Activated T-helper 1 cell treated with anti-CD3 and anti-CD28 coated beads, Interleukin-2, amount 50 U/mL, for 16 hours (primary cell): ENCODE measurements at places on chromosomes 6 and 20.

GRCh38 chr6:159311618-159312017, 142.4 kb downstream of the FNDC1 start:
- no peak for DNase-seq

DNA sequence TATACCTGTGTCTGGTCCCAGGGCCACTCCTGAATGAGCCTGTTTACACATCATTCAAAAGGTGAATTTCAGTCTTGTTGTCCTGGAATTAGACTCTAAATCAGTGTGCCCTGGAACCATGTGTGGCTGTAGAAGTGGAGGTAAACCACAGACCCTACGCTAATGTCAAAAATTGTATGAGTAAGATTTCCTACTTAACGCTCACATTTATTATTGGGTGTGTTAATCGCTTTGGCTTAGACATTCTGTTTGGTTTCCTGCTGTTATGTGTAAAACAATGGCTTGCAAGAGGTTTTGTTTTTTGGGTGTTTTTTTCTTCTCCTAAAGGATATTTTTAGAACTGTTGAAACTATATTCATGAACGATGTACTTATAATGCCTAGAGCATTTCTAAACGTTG, 19.3 kb downstream of the PLCB1 start:
- no peak for DNase-seq

GRCh38 chr20:58021481-58021880, 207.0 kb downstream of the ANKRD60 start:
- DNase-seq: no peak

GRCh38 chr6:20400456-20401204, 1.0 kb upstream of the E2F3 start:
- peak; percentile 15 for DNase-seq

DNA sequence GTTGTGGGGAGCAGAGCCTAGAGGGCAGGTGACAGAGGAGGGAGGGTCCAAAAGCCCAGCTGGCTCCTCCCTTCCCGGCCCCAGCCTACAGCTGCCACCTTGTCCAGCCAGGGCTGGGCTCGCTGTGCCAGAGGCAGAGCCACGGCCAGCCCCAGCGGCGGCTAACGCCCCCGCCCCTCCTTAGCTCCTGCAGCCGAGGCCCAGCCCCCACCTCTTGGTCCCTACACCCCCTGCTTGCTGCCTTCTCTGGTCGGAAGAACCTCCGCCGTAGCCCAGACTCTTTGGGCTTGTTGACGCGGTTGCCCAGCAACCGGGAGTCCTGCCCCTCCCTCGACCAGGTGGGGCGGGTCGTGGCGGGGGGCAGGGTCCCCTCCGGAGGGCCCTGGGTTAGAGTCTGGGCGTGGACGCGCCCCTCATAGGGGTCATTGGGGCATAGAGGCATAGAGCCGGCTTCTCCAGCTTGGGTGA, 521 bp upstream of the LKAAEAR1 start:
- DNase-seq: no peak

GRCh38 chr6:10320291-10320690, 94.6 kb downstream of the TFAP2A start:
- no peak for DNase-seq

DNA sequence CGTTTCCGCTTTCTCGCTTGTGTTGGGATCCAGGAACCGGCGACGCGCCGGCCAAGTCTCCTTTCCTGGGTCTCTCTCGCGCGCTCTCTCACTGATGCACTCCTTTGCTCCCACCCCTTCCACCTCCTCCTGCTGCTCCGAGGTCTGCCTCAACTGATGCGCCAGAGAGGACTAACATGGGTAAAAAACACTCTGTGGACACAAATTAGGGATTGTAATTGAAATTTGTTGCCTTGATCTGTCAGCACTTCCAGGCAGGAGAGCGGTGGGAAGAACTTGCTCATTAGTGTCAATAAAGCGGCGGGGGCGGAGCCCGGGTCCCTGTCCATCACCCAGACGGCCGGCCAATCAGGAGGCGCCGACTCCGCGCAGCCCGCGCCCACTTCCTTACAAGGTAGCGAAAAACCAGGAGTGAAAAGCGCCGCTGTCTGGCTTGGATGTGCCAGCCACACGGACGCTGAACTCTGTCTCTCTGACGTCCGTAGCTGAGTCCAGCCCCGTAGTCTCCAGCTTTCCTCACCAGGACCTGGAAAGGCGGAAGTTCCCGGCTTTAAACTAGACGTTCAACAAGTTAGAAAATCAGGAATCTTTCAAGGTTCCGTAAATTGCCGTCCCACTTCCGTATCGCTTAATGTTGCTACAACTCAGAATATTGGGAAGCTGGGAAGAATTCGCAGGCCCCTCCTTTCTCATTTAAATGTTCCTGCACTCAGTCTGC, at the start of gene TBX18:
Gene TBX18 (minus strand): TSS at position 267 of the 718 bp plus-strand sequence. CDS start 417 bp downstream, outside the sequence.
- no peak for DNase-seq

DNA sequence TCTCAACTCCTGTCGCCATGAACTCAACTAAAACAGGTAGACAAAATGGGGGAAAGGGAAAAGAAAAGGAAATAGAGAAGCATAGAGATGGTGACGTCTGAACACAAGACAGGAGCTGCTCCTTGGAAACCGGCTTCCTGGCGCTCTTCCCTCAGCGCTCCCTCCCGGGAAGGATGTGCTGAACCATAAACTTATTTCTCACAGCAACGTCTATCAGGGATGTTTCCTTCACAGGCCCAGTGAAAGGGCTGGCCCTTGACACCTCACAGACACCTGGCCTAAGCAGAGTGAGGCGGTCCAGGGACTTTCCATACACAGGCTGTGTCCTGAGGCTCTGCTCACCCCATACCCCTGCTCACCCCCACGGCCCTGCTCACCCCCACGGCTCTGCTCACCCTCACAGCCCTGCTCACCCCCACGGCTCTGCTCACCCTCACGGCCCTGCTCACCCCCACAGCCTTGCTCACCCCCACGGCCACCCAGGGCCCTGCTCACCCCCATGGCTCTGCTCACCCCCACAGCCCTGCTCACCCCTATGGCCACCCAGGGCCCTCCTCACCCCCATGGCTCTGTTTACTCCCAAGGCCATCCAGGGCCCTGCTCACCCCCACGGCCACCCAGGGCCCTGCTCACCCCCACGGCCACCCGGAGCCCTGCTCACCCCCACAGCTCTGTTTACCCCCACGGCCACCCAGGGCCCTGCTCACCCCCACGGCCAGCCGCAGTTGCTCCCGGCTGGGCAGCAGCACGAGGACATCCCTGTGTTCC, 653 bp downstream of the FRMD1 start:
- DNase-seq: no peak

GRCh38 chr20:36305602-36306551, at the start of gene DLGAP4:
Gene DLGAP4 (plus strand): TSS chr20:36306339. CDS start chr20:36431718, 125,379 bp downstream.
- DNase-seq: no peak

DNA sequence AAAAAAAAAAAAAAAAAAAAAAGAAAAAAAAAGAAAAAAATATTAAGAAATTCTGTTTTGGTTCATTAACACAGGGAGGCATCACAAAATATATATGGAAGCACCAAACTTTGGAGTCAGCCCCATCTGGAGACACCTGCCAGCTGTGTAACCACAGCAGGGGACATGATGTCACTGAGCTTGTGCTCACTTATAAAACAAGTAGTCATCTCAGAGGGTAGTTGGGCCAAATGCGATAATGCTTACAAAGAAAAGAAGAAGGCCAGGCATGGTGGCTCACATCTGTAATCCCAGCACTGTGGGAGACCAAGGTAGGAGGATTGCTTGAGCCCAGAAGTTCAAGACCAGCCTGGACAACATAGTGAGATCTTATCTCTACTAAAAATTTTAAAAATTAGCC, 1.1 kb upstream of the BNIP5 start:
- no peak for DNase-seq

DNA sequence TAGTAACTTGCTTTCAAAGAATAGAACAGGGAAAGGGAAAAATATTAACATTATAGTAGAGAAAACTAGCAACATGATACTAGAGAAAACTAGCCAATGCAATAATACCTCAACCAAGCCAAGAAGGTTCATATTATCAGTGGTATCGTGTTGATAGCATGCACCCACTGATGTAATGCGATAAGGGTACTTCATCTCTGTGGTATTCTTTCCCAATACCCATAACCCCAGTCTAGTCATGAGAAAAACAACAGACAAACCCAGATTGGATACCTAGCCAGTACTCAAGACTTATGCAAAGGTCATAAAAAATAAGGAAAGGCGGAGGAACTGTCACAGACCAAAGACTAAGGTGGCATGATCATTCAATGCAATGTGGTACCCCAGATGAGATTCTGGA, 21.0 kb downstream of the BLOC1S5 start:
- DNase-seq: no peak

DNA sequence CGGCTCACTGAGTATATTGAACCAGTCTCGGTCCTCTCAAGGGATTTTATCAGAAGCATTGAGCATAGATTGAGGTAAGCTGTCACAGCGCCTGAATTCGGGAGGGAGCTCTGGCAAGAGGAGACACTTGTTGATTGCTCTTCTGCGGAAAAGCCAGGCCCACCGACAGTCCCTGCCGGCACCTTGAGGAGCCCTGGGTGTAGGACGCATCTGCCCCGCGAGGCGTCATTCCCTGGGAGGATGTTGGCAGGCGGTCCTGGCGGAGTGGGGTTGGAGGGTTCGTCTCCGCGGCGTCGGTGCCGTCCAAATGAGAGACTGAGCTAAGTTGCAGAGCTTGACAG, 843 bp downstream of the FBXO9 start:
- no peak for DNase-seq

DNA sequence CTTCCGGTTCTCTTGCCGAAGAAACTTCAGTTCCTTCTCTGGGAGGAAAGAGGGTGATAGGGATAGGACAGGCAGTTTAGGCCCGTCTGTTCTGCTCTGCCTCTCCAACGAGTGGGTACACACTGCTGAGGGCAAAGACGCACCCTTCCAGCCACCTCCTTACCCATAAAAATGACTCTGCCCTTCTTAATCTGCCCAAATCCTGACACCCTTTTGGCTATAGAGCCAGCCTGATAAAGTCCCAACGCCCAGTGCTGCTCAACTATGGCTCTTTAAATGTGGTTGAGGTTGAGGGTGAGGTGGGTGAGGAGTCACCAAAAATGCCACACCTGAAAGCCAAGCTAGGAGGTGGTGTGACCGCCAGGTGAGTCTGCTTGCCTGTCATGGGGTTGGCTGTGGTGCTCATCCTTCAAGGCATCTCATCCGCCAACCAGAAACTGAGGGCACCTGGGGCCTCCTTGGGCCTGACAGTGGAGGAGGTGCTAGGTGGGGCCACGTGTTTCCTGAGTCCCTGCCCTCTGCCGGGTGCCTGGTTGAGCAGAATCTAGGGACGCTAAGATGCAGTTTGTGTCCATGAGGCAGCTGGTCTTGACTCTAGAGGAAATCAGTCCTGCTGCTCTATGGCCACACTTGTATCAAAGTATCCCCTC, 16.3 kb downstream of the CCDC167 start:
- no peak for DNase-seq

DNA sequence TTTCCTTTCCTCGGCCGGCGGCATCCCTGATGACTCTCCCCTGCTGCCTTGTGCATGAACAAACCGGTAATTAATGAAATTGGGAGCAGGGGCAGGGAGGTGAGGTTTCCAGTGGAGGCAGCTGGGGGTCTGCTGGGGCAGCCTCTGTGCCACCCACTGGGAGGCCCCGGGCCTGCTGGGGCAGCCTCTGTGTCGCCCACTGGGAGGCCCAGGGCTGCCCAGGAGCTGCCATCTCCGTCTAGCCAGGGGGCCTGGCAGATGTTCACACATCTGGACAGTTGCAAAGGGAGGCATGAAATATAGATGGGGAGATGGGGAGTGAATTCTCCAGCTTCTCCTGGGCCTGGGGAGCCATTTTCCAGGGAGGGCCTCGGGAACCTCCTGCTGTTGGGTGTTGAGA, 33.8 kb downstream of the TOX2 start:
- DNase-seq: no peak

GRCh38 chr6:44642349-44642748, 254.8 kb downstream of the CDC5L start:
- DNase-seq: no peak

GRCh38 chr20:3011752-3012151, 31.7 kb upstream of the GNRH2 start:
- no peak for DNase-seq

GRCh38 chr6:12343440-12344162, 53.4 kb downstream of the EDN1 start:
- no peak for DNase-seq

DNA sequence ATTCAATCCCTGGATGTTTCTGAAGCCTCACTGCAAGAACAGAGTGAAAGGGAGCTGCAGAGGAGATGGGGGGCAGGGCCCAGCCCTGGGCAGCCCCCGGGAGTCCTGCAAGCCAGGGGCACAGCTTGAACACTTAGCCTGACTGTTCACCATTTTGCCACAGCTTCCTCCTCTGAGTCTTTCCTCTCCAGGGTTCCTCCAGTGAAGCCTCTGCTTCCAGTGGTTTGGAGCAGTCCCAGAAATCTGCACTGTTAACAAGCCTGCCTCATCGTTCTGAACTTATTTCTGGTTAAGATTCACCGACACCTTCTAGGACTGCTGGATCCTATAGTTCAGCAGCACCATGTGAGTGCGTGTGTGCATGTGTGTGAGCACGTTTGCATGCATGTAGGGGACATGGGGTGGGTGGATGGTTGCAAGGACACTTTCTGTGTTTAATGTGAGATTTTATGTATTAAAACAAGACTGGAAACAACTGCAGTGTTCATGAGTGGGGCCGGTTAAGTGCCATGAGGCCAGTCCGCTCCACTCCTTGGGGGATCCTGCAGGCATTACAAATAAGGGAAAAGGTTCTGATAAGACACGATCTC, 24.6 kb downstream of the CEBPB start:
- no peak for DNase-seq

GRCh38 chr6:148945301-148946021, 198.6 kb downstream of the UST start:
- no peak for DNase-seq

DNA sequence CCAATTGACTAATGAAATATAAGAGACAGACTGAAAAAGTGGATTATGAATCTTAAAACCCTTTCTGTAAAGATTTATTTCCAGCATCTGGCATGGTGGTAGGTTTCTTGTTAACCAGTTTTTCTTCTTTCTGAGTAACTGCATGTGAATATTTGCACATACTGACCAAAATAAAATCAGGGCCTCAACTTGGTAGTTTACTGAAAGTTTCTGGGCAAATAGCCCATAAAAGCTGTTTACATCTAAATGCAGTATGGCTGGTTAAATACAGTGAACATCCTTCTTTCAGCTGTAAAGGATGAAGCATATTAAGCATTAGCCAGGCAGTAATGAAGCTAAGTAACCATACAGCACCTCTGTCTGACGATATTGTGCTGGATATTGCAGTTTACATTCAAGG, 83.6 kb upstream of the EYS start:
- DNase-seq: no peak

- DNase-seq: no peak
Measured at GRCh38 chr6:152896923-152897322, 85.9 kb downstream of the FBXO5 start.

- DNase-seq: peak; percentile 30
Measured at GRCh38 chr20:53582574-53583351, 10.9 kb downstream of the ZNF217 start.

GRCh38 chr6:4093288-4093687, 14.4 kb upstream of the FAM217A start:
- no peak for DNase-seq

- no peak for DNase-seq
Measured at GRCh38 chr6:106133040-106133439, 46.9 kb downstream of the PRDM1 start.

DNA sequence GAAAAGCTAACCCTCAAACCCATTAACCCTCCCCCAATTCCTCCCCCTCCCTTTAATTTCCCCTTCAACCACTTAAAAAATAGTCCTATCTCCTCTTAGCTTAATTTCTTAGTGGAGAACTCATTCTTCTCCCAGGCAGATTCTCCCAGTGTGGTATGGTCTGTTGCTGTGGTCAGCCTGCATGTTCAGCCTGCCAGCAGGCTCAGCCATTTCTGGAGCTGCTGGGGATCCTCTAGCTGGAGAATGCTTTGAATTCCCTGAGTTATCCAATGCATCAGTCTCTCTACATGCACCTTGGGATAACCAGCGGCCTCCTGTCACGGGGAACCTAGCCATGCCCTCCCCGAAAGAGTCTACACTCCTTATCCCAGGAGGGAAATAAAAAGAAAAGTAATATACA, 375.4 kb upstream of the RSPO3 start:
- DNase-seq: no peak
